ENCODE measurements at places on chromosomes 11 and 22.

- DNase-seq, result no peak
Observed at GRCh38 chr11:80317612-80318011, 876.8 kb upstream of the TENM4 start.

DNA sequence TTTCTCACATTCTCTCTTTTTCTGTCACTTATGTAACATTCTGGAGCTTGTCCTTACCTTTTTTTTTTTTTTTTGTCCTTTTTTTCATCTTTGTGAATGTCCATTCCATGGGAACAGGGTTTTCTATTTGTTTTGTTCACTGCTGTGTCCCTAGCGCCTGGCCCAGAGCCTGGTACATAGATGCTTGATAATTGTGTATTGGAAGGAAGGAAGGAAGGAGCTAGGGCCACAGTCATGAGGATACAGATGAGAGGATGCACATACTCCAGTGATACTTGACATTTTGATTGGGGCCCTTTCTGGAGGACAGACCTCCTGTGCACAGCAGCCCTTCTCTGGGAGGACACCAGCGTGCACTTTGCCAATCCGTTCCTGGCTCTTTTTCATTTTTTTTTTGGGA lies 68.9 kb downstream of the KIAA1671 start:
- DNase-seq, result no peak

DNA sequence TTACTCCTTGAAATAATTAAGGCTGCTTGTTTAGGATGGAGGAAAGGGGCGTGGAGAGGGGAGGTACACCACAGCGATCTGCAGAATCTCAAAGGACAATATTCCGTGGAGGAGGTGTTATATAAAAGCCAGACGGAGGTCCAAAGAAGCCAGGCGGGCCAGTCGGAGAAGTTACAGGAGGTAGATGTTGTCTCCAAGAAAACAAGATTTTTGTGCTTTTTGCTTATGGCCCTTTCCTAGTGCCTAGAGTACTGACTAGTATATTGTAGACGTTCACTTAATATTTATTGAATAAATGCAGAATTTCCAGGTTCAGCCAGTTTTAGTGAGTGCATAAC lies 761 bp downstream of the ZDHHC13 start:
- DNase-seq, result no peak

DNA sequence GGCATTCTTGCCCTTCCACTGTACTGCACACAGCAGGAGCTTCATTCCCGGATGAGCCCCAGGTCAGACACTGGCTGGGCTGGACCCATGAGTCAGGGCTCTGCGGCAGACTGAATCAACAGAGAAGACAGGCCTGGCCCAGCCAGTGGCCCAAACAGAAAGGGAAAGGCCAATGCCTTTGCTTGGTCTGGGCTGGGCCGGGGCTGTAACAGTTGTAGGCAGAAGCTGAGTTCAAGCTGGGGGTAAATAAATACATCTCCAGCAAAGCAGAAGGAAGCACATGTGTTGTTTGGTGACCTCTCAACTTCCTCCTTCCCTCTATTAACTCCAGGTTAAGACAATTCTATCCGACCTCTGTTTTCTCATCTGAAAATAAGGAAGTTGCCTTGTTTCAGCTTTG lies 1.8 kb upstream of the SMIM35 start:
- no peak for DNase-seq

DNA sequence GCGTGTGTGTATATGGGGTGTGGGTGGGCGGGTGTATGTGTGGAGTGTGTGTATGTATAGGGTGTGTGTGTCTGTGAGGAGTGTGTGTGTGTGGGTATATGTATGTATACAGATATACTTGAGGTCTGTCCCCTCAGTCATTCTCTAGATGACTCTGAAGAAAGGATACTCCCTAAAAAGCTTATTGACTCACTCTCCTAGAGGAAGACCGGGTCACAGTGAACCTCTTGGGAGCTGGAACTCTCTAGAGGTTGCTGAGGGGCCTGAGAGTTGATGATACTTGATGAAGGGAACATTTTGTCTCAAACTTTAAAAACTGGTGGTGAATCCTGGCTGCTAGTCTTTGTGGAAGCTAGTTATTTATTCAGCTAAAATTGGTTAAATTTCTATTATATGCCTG lies 15.1 kb downstream of the STX3 start:
- DNase-seq, result peak; percentile 19

DNA sequence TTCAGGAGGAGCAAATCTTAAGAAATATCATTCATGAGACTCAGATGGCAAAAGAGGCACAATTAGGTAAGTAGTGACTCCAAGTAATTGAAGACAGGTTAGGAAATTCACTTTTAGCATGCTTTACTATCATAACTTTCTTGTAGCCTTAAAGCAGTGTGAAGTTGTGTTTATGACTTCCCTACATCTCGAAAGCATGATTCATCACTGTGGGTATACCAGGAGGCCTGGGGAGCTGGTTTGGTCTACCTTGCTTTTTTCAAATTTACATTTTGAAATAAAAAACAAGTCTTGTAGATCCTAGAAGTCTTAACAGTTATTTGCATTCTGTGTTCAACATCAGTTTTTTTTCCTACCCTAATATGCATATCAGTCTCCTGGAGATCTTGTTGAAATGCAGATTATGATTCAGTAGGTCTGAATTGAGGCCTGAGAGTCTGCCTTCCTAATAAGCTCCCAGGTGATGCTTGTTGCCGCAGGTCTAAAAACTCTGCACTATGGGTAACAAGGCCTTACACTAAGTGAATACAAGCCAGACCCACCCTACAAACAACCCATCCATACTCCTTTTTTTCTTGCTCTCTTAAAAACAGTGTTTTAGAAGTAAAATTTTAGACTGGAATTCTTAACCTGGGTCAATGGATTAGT lies 41.4 kb downstream of the TTC17 start:
- no peak for DNase-seq

DNA sequence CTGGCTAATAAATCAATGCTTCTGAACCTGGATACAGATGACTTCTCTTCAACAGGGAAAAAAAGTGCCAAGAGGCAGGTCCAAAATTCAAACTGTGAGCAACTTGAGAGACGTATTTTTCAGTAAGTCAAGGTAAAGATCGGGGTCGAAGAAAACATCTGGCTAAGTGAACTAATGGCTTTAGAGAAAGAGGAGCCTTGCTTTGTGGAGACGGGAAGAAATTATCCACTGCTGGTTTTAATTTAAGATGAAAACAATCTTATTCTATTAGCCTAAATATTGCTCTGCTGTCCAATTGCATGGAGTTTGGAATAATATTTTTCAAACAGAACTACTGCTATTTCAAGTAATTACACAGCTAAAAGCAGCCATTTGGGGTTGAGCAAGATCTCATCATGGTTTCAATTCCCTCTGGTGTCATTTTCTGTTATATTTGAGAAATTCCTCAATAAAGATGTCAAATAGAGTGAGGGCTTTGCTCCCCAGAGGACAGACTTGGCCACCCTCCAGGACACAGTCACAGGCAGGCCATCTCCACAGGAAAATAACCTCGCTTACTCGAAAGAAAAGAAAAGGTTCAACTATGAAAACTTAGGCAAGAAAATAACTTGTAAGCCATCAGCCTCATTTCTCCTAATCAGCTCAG lies 29.8 kb downstream of the SCUBE1 start:
- no peak for DNase-seq

GRCh38 chr11:2393941-2394817 lies 6.4 kb upstream of the TSSC4 start:
- no peak for DNase-seq

- DNase-seq, result peak; percentile 53
Observed at GRCh38 chr22:27213766-27214581, 556.6 kb downstream of the MIAT start.

GRCh38 chr11:44840521-44841251 lies 110.0 kb downstream of the TP53I11 start:
- DNase-seq, result no peak

DNA sequence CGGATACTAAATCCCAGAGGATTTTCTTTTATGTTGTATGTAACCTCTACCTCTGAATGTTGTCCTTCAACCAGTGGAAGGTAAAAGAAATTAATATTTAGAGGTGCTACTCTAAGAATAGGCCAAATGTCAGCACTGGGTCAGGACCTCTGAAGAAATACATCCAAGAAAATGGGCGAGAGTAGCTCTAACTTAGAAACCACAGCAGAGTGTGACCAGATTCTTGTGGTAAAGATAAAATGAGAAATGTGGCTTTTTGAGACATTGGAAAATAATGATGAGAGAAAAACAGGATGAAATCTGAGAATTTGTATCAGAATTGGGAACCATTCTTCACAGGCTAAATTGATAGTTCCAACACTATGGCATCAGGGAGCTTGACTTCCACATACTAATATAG lies 63.5 kb downstream of the CSTPP1 start:
- no peak for DNase-seq

DNA sequence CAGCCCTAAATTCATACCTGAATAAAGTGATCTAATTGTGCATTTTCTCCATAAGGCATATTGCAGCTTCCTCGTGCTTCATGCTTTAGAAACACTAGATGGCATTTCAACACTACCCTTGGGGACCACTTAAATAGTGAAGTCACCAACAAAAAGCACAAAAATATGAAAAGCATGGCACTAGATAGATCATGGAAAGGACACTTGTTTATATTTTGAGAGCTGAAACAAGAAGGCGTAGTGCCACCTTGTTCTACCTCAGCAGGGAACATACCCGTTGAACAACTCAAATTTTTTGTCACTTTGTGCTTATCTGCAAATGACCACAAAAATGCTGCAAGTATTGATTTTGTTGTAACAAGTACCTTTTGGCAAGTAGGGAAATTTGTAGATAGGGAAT lies 8.6 kb downstream of the TBCEL start:
- DNase-seq, result no peak
